ENCODE measurements at places on chromosomes 3 and 15.

DNA sequence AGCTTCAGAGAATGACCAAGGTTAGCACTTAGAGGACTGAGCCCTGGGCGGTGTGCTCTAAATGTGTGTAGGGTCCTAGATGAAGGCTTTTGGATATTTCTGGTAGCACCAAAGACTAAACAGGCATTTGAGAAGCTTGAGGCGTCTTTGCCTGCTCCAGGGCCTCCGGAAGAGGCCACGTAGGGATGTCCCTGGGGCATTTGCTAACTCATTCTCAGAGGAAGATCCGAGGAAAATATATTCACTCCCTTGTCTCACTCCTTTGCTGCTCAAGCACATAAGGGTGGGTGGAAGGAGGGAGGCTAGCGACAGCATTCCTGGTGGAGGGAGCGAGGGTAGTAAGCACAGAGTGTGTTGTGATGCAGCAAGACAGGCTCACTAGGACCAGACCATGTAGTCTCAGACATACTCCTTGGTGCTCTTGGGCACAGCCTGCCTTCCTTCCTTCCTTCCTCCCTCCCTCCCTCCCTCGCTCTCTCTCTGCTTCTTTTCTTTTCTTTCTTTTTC, 38.5 kb upstream of the XCR1 start:
- DNase-seq, result no peak

DNA sequence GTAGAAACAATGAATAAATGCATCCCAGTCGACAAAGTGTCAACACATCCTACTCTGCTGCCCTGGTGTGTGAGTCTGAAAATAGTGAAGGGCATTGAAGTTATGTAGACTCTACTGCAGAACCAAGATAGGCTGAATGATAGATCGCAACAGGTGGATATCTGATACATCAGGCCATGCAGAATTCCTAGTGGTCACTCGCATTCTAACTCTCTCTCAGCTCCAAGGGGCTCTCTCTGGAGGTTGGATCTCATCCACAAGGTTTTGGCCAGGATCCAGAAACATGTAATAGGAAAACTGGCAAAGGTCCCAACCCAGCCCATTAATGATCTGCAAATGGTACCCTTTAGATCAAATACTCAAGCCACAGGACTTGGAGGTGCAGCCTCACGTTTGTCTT, 514.1 kb downstream of the MAGI1 start:
- no peak for DNase-seq

DNA sequence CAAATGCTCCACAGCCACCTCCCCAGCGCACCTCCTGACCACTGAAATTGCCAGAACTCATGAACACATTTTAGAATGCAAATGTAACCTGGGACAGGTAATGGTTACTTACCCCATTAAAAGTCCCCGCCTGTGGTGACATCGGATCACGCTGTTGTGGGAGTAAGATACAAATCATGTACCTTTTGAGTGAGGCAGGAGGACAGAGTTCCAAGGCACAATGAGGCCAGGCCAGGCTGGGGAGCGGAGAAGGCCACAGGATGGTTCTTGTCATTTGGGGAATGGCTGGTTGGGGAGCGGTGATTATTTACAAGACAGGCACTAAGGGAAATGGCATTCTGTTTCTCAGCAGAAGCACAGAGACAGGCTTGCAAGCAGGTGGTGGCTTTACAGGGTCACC, 490.0 kb downstream of the EDEM1 start:
- DNase-seq, result no peak

DNA sequence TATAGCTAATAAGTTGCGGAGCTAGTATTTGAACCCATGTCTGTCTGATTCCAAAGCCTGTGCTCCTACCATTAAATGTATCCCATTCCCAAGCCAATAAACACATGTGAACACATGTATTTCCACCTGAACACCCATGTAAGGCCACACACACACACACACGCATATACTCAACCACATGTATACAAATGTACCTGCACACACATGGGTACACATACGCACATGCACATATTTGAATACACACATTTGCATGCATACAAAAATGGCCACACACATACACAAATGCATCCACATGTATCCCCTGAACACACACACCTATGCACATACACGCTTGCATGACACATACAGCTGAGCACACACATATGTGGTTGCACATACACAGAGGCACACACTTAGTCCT, 5.4 kb upstream of the MRPS22 start:
- DNase-seq, result no peak

GRCh38 chr3:190048932-190049441, 71.7 kb downstream of the P3H2 start:
- DNase-seq, result no peak

DNA sequence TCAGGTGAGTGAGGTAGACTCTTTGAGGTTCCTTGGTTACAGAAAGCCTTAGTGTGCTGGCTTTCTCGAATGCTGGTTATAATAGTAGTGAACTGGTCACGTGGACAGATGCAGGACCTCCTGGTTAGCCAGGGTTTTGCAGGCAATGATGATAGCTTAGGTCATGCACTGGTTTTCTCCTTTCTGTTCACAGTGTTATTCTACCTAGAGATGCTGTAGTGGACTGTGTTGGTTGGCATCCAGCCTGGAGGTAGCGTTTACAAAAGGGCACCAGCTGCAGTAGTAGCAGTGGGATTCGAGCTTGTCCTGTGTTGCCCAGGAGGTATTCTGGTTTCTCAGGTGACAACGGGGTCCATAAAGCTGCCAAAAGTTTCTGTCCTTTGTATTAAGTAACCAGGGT, 27.0 kb downstream of the PCCB start:
- DNase-seq, result no peak

- DNase-seq, result no peak
These were observed 3.9 kb upstream of the SRP14 start for GRCh38 chr15:40042791-40043320.

DNA sequence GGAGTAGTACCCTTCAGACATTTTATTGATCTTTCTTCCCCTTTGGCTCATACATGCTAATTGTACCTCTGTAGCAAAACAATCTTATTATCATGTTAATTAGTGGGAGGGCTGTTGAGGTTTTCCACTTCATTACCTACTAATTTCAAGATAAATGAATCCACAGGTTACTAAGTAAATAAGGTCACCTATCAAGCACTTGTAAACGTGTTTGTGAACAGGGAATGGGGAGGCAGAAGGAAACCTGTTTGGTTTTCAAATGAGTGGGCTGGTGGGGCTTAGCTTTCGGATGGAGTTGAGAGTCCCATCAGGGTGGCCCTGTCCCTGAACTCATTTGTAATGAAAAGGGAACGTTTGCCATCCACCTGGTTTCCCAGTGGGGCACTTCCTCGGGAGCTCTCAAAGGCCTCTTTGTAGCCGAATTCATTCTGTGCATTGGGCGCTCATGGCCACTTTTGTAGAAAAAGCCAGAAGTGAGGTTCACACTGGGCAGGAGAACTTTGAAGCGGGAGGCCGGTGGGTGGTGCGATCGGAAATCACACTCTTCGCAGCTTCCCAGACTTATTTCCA, 419.8 kb upstream of the NR2F2 start:
- no peak for DNase-seq

DNA sequence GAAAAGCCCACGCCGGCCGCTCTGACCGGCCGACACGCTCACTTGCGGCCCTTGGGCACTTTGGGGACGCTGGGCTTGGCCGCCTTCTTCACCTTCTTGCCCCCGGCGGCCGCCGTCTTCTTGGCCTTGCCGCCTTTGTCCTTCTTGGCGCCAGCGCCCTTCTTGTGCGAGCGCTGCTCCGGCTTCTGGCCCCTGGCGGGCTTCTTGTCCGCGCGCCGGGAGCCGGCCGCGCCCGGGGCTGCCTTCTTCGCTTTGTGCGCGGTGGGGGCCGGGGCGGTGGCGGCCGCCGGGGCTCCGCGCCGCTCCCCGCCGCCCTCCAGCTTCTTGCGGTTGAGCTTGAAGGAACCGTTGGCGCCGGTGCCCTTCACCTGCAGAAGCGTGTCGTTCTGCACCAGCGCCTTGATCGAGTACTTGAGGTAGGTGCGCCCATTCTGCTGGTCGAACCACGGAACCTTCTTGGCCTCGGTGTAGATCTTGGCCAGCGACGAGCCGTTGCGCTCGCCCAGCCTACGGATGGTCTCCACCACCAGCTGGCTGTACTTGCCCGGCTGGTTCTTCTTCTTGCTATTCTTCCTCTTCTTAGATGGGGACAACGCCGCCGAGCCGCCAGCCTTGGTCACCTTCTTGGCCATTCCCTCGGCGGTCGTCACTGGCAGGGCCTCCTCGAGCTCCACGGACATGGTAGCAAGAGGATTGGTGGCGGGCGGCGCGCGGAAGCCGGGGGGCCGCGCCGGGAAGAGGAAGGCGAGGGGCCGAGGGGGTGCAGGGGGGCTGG, 36.7 kb downstream of the HMCES start:
- DNase-seq, result no peak

DNA sequence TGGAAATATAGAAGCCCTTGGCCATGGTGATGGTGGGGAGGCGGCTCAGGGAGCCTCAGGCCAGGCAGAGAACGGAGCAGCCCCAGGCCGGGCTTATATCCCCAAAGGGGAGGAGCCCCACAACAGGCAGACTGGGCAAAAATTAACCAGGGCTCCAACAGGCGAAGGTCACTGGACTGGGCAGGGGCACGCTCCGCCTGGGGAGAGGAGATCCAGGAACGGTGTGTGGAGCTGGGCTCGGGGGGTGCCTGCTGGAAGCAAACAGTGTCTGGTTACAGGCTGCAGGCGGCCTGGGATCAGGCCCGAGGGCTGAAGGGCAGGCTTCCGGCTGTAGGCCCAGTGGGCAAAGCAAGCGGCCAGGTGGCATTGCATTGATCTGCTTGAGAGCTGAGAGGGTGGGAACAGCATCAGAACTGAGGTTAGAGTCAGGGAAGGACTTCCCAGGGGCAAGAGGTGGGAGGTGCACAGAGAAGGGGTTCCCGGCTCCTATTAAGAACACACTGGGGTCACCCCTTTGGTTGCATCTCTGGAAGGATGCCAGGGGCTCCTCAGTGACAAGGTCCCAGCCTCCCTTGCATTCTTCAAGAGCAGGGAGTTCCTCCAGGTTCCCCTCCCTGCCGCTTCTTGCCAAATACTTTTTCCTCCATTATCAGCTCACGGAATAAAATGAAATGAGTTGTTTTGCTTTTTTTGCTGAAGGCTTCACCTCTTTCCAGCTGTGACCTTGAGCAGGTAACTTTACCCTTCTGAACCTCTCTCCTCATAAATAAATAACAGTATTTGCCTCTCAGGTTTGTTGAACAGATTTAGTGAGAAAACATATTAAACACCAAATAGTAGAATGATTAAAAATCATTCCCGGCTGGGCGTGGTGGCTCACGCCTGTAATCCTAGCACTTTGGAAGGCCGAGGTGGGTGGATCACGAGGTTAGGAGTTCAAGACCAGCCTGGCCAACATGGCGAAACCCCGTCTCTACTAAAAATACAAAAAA, 7.8 kb downstream of the ANPEP start:
- no peak for DNase-seq

- no peak for DNase-seq
These were observed 21.5 kb downstream of the C2CD4A start for GRCh38 chr15:62088353-62088693.

DNA sequence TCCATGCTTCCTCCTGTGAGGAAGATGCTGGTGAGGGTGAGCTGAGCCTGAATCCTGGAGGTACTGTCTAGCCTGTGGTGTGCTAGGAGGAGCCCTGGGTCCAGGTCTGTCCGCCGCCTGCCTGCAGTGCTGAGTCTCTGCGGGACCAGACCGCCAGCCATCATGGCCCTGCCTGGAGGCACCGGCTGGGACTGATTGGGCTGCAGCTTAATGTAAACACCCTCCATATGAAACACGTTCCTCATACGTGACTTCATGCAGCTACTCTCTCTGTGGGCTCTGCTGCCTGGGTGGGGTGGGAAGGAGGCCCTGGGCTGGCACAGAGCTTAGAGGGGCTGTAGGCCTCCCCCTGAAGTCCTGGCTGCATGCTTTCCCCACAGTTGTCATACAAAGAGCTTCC, 67.4 kb downstream of the FBLN2 start:
- DNase-seq, result no peak

DNA sequence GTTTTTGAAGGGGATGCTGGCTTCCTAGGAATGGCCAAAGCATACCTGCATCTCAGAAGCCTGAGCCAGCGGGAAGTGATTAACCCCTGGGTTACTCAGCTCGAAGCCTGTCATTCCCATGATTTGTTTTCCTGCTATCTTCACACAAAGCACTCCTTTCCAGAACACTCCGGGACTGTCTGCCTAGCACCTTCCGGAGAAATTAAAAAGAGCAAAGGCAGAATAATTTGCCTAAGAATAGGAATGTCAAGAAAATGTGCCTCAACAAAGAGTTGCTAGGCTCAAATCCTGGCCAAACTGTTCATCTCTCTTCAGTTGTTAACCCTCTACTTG, 34.1 kb downstream of the TPM1 start:
- no peak for DNase-seq

- DNase-seq, result no peak
These were observed 245.1 kb downstream of the MAGI1 start for GRCh38 chr3:65793495-65794200.
